ENCODE measurements at places on chromosomes 12 and 14.

DNA sequence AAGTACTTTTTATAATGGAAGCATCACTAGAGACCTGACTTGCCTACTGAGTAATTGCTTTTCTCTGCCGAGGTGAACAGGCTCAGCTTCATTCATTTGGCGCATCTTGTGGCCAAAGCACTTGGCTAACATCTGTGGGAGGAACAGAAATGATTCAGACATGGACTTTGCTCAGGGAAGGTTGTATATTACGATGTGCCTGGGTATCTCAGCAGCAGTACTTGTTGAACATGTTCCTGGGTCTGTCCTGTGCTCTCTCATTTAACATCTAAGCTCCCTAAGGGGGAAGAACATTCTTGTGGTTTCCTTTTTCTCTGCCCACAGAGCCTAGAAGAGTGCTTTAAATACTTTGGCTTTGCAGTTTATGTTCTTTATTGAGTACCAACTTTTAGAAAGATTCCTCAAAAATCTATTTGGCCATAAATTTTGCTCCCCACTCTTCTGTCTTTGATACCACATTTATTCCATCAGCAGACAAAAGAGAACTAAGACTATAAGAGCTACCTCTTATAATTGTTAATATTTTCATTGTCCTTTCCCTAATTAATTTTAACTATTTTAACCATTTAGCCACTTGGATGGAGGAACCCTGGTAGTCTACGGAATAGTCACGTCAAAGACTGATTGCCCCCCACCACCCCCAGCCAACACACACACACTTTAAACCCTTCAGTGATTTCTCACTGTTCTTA, 101.2 kb upstream of the EGLN3 start:
- DNase-seq, result no peak

DNA sequence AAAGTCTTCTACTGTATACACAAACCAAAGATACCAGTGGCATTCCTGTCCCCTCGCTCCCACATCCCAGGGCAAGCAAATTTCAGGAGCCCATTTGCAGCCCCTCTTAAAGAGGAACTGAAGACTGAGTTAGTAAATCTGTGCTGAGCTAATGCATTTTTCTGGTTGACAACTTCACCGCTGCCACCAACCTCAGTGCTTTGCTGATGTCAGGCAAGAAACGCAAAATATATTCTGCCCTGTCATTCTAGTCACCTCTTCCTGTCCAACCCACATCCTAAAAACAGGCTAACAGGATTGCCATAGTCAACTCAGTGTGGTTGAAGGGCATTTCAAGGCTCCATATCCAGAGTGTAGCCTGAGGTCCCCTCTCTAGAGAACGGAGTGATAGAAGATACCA, 59.4 kb upstream of the FICD start:
- DNase-seq, result no peak

GRCh38 chr14:104224506-104225277, 86.3 kb downstream of the KIF26A start:
- DNase-seq, result peak; percentile 24

GRCh38 chr12:93139028-93139665, 210.1 kb upstream of the EEA1 start:
- DNase-seq, result no peak

DNA sequence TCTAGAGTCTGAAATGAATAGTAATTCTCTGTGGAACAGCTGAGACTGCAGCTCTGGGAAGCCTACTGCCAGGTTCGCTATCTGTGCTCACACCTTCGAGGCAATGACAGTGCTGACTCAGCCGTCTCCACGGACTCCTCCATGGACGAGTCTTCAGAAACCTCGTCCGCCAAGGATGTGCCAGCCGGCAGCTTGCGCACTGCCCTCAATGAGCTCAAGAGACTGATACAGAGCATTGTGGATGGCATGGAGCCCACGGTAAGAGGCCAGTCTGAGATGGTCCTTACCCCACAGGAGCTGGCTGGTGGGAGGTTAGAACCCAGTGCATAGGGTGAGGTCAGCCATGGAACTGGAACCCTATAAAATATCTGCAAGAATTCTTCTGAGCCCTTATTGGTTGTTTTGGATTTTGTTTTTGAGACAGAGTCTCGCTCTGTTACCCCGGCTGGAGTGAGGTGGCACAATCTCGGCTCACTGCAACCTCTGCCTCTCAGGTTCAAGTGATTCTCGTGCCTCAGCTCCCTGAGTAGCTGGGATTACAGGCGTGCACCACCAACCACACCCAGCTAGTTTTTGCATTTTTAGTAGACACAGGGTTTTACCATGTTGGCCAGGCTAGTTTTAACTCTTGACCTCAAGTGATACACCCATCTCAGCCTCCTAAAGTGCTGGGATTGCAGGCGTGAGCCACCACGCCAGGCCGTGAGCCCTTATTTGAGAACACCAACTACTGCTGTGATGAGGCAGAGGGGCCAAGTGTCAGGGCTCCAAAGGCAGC, 43.9 kb downstream of the RAB35 start:
- DNase-seq, result no peak

- no peak for DNase-seq
Observed at GRCh38 chr14:72665259-72665658, 228.6 kb downstream of the DPF3 start.

- DNase-seq, result no peak
Observed at GRCh38 chr14:26863736-26864135, 265.9 kb upstream of the NOVA1 start.

DNA sequence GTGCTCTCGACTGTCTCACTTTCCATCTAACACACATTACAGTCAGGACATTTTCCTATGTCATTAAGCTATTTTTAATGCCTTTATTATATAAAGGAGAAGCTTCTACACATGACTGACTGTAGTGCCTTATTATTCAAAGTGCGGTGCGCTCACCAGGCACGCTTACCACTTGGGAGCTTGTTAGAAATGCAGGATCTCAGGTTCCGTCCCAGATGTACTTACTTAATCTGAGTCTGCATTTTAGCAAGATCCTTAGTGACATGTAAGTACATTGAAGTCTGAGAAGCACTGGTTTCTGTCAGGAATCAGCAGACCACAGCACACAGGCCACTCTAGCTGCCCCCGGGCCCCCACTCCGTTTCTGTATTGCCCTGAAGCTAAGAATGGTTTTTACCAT, 44.7 kb upstream of the MDM1 start:
- no peak for DNase-seq

DNA sequence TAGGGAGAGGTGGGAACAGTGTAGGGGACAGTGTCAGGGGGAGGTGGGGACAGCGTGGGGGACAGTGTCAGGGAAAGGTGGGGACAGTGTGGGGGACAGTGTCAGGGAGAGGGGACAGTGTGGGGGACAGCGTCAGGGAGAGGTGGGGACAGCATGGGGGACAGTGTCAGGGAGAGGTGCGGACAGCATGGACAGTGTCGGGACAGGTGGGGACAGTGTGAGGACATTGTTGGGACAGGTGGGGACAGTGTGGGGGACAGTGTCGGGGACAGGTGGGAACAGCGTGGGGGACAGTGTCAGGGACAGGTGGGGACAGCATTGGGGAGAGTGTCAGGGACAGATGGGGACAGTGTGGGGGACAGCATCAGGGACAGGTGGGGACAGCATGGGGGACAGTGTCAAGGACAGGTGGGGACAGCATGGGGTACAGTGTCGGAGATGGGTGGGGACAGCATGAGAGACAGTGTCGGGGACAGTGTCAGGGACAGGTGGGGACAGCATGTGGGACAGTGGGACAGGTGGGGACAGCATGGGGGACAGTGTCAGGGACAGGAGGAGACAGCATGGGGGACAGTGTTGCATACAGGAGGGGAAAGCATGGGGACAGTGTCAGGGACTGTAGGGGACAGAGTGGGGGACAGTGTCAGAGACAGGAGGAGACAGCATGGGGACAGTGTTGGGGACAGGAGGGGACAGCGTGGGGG, 139.0 kb downstream of the TMEM121 start:
- DNase-seq, result no peak

DNA sequence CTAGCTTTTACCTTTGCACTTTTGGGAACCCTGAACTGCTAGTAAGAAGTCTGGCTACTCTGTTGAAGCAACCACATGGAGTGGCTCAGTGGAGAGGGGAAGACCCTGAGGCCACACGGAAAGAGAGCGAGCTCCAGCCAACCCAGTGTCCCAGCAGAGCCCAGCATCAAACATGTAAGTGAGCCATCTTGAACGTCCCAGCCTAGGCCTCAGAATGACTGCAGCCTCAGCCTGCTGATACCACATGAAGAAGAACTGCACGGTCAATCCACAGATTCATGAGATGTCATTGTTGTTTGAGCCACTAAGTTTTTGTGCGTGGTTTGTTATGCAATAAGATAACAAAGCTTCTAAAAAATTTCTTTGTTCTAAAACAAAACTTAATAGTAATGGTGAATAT, 40.2 kb downstream of the TFCP2 start:
- DNase-seq, result no peak

GRCh38 chr14:91405241-91405721, 12.3 kb downstream of the CCDC88C start:
- DNase-seq, result peak; percentile 64

DNA sequence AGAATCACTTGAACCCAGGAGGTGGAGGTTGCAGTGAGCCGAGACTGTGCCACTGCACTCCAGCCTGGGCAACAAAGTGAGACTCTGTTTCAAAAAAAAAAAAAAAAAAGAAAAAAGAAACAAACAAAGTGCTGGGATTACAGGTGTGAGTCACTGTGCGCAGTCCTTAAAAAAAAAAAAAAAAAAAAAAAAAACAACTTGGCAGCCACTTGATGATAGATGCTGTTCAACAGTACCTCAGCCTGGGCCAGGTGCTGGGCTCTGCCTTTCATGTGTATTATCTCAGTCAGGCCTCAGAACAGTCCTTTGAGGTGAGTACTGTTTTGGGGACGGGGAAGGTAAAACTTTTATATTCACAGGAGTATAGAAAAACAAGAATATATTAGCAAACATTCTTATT, 9.6 kb downstream of the ACADS start:
- DNase-seq, result no peak

DNA sequence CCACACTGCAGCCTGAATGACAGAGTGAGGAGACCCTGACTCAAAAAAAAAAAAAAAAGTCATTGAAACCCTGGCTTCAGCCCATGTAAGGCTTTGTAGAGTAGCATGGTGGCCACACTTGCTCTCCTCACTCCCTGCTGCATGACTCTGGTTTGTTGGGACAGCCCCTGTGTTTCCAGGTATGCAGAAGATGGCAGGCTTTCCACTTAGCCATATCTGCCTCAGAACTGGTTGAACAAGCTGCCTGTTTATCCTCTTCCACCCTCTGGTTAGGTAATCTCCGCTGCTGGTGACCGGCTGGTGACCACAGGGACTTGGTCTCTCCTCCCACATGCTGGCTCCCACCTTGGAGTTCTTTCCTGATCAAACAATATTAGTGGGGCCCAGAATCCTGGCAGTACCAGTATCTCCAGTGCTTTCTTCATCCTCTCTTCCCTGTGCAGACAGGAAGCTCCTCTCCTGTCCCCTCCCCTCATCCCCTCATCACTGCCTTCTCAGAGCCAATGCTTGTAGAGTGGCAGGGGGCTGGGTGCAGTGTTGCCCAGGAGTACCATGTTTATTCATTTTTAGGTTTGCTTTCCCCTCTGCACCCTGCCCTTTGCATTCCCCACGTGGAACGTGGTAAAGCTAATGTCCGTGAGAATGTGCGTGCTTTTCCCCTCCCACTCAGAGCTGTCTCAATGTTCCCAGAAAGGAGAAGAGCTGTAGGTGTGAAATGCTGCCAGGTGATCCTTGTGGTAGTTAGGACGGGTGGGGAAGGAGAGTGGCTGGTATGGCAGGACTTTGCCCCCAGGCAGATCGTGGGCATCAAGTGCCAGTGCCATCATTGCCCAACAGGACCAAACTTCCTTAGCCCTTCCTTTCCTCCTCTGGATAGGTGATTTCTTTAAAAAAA, 11.3 kb downstream of the ABHD12B start:
- DNase-seq, result no peak

- no peak for DNase-seq
Observed at GRCh38 chr12:7832059-7832696, 40.5 kb downstream of the SLC2A14 start.

DNA sequence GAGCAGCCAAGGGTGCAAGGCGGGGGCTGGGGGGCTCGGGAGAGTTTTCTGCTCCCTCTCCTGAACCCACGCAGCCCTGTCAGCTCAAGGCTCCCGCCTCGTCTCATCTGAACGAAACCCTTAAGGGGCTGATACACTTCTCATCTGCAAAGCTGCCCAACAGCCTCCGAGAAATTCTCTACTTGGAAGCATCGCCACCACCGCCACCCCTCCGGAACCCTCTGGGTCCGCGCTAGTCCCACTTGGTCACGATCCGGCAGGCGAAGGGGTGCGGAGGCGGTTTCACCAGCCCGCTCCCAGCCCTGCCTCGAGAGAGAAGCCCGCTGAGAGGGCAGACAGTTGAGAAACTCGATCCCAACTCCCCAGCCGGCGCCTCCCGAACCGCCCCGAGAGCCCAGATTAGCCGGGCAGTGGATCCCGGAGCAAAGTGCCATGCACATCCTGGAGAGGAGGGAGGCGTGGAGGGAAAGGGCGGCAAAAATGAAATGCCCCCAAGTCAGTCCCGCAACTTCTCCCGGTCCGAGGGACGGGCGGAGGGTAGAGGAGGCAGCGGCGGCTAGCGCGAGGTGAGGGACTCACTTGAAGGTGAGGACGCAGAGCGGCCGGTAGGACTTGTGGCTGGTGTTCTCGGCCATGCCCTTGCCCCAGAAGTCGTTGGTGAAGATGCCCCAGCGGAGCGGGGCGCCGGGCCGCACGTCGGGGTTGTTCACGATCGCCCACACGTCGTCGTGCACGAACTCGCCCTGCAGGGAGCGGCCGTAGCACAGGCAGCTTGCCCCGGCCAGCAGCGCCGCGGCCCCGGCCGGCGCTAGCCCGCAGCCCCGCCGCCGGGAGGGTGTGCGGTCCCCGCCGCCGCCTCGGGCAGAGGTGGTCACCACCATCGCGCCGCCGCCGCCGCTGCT, 620 bp downstream of the TMTC1 start:
- DNase-seq, result no peak

GRCh38 chr14:60220084-60220483, 28.9 kb upstream of the PPM1A start:
- no peak for DNase-seq

GRCh38 chr14:99986396-99986795, 78.8 kb upstream of the EVL start:
- DNase-seq, result no peak

- DNase-seq, result no peak
Observed at GRCh38 chr14:76920331-76921087, 94.3 kb downstream of the LRRC74A start.

DNA sequence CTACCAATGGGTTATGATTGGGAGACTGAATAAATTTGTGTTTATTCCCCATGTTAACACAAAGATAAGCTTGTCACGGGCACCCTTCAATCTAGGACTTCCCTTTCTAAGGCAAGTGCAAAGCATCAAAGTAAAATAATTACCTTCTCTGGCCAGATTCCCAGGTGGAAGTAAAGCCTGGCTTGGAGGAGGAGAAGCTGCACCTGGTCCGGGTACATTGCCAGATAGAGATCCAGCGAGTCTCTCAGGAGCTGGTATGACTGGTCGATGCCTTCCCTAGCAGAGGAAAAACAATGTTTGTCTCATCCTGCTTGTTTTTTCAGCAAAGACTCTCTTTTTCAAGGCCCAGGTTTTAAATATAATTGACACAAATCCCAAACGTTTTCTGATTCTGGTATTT, 24.9 kb downstream of the FBXO21 start:
- DNase-seq, result no peak
